ENCODE measurements at places on chromosomes 12 and 14. TPM values are rescaled to one million over a fixed set of nuclear protein-coding genes. Genes with fewer than 3 reads are reported as not detected.

Gene MANSC4
- total RNA-seq: not detected

Gene MFAP5
- total RNA-seq: 96.9 TPM

Gene CORO1C
- total RNA-seq: 127 TPM

Gene CFAP73
- total RNA-seq: not detected

Gene TNFRSF1A
- 68.6 TPM for total RNA-seq

Gene CAPS2
- 31.2 TPM for total RNA-seq

Gene HOXC13
- total RNA-seq: not detected

Gene INHBC
- total RNA-seq: not detected

All from camera-type eye (tissue), 1 donor.